ENCODE measurements at places on chromosomes 3 and 15.

GRCh38 chr3:139329364-139329850, 14.4 kb upstream of the MRPS22 start:
- peak; percentile 55 for DNase-seq

GRCh38 chr3:170599091-170599490, 13.2 kb upstream of the SLC7A14 start:
- no peak for DNase-seq

DNA sequence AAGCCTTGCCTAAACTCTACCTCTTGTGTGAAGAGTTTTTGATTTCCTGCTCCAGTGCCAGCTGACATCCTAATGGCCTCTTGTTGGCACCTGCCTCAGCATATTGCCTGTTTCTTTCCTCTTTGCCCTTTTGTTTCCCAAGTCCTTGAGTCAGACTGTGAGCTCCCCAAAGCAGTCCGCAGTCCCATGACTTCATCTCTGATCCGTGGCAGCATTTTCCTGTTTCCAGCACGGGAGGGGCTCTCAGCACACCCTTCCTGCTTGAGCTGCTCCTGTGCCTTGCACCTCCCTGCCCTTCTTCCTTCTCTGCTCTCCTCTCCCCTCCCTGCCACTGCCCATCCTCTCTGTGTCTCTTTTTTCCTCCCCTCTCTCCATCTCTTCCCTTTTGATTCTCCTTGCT, 179.6 kb downstream of the EPHB1 start:
- DNase-seq: no peak

DNA sequence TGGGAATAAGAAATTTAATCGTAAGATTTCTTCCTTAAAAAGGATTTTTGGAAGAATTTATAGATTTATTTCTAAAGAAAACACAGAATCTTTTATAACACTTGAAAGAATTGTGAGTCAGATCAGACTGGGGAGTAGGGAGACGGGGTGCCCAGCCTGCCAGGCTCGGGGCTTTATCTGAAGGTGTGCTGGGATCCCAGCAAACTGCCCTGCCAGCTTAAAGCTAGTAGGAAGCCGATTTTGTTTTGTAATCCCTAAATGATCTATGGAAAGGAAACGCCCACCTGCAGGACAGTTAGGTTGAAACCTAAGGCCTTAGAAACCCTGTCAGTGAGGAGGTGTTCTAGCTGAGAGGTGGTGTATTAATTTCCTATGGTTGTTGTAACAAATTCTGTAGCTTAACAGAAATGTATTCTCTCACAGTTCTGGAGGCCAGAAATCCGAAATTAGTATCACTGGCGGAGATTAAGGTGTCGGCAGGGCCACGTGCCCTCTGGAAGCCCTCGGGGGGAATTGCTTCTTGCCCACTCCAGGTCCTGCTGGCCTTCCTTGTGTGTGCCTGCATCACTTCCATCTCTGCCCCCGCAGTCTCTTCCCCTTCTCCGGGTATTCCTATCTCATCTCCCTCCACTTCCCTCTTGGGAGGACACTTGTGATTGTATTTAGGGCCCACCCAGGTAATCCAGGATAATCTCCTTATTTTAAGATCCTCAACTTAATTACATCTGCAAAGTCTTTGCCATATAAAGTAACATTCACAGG, 19.3 kb upstream of the RAB6B start:
- no peak for DNase-seq

- DNase-seq: no peak
Observed at GRCh38 chr15:66633938-66634250, 68.1 kb upstream of the LCTL start.

- no peak for DNase-seq
Observed at GRCh38 chr3:139198929-139199328, 144.9 kb upstream of the MRPS22 start.

- DNase-seq: no peak
Observed at GRCh38 chr15:96494505-96494904, 164.0 kb downstream of the NR2F2 start.
